ENCODE measurements at places on chromosomes 1 and 21. TPM values are rescaled to one million over a fixed set of nuclear protein-coding genes. Genes with fewer than 3 reads are reported as not detected.

DNA sequence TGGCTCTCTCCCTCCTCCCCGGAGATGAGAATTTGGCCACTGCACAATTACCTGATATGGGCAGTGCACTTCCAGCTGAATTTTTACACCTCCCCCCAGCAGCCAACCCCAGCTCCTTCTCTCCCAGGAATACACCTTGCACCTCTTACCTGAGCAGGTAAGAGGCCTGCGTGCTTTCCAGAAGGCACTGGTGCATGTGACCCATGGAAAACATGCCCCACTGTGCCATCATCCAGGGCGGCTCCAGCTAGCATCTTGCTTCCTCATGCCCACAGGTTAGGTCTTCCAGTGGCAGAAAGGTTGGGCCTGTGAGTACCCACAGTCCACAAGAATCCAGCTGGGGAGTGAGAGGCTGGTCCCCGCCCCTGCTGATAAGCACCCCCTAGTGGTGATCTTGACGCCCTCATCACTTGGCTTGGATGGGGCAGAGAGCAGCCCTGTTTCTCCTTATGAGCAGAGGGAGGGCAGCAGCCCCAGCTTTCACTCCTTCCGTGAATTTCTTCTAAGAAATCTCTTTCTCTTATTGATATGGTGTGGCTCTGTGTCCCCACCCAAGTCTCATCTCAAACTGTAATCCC is 57.8 kb downstream of the EDARADD start:
- no peak for DNase-seq

The MXRA8 gene
- 163 TPM for total RNA-seq

The SRSF10 gene
- total RNA-seq, result 216 TPM

DNA sequence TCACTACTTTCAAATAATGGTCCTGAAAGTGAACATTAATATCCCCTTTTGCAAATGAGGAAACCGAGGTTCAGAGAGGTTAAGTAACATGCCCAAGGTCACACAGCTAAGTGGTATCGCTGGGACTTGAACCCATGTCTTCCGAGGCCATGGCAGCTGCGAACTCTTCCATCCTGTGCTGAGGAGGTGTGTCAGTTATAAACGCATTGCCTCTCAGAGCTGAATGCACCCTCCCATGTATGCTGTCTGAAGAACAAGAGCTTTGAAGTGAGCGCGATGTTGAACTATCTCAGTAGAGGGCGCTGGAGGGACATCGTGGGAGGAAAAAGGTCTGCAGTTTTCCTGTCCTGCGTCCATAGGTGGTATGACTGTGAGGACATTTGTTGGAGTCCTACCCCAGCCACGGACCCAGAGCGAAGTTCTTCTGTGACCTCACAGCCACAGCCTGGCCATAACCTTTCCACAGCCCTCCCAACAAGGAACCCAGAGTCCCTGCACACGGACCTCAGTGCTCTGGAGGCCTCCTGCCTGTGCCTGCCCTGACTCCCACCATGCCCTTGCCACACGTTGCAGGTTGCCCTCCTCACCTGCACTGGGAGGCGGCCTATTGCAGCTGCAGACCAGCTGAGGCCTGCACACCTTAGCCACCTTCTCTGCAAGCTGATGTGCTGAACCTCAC is 7.5 kb downstream of the MYOC start:
- DNase-seq, result peak; percentile 34

- no peak for DNase-seq
These were observed 590.4 kb upstream of the PLXNA2 start for GRCh38 chr1:208834381-208835096.

Measured in mesothelial cell of epicardium (in vitro differentiated cells).